ENCODE measurements at places on chromosomes 7 and 10. TPM values are rescaled to one million over a fixed set of nuclear protein-coding genes. Genes with fewer than 3 reads are reported as not detected.

The TMEM176A gene
- total RNA-seq: 0.54 TPM

The LIPM gene
- not detected for total RNA-seq

The CDNF gene
- 2.6 TPM for total RNA-seq

The STYXL1 gene
- 28.0 TPM for total RNA-seq

The PSD gene
- total RNA-seq: 19.7 TPM

The ZFAND2A gene
- total RNA-seq: 19.5 TPM

The SPDYE8 gene
- total RNA-seq: not detected

The PNLIPRP2 gene
- not detected for total RNA-seq

The PRR15 gene
- total RNA-seq: 4.2 TPM

The OGA gene
- total RNA-seq: 50.9 TPM

The SPOCK2 gene
- total RNA-seq: 1.4 TPM

The MYO1G gene
- total RNA-seq: not detected

The EVX1 gene
- total RNA-seq: 0.50 TPM

The SPDYE2B gene
- not detected for total RNA-seq

The GIMAP8 gene
- total RNA-seq: 0.62 TPM

The SPAM1 gene
- not detected for total RNA-seq

The DDC gene
- total RNA-seq: not detected

The SEMA4G gene
- 0.94 TPM for total RNA-seq

The ITGA8 gene
- 13.8 TPM for total RNA-seq

The FAM131B gene
- 0.94 TPM for total RNA-seq

The CYP2C8 gene
- total RNA-seq: not detected

The SCIN gene
- not detected for total RNA-seq

The PARD3 gene
- 19.7 TPM for total RNA-seq

The TRIM74 gene
- total RNA-seq: not detected

The ARPC1A gene
- 88.4 TPM for total RNA-seq

The SVOPL gene
- total RNA-seq: not detected

The METTL2B gene
- 23.5 TPM for total RNA-seq

The SUN3 gene
- total RNA-seq: not detected

The CUTC gene
- 22.0 TPM for total RNA-seq

The SORBS1 gene
- 2.4 TPM for total RNA-seq

The SLC26A5 gene
- not detected for total RNA-seq

The TYW1B gene
- 0.88 TPM for total RNA-seq

The MLXIPL gene
- not detected for total RNA-seq

The AGAP6 gene
- 2.4 TPM for total RNA-seq

The TAS2R5 gene
- total RNA-seq: 0.44 TPM
